ENCODE measurements at places on chromosomes 6 and 20.

GRCh38 chr6:32168807-32169591, 4.6 kb downstream of the EGFL8 start:
- DNase-seq = no peak

DNA sequence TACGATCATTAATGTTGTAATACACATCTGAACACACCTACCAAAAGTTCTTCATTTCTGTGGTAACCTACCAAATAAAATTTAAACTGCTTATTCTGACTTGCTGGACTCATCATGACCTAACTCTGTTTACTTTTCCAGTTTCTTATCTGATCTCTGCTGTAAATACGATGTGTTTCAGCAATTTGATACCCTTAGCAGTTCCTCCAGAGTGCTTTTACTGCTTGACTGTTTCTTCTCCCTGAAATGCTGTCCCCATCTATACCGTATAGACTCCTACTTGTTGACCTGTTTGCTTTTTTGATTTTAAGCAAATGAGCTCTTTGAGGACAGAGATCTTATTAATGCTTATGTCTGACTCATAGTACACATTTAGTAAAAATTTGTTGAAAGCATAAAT, 119.5 kb downstream of the SCAF8 start:
- no peak for DNase-seq

DNA sequence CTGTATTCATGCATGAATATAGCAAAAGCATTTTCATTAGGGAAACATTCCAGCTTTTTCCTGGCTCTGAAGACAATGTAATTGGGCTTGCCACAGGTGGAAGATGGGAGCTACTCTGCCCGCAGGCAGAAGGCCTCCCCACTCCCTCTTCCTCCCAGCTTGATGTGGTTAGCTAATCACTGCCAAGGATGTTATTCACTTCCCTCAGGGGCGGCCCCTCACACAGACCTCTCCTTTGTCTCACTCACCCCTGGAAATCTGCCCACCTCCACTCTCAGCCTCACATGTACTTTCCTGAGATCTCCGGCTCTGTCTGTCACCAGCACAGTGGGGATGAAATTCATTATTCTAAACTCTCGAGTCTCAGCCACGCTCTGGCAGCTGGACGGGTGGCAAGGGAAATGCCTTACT, 100.7 kb downstream of the ANKRD60 start:
- no peak for DNase-seq

DNA sequence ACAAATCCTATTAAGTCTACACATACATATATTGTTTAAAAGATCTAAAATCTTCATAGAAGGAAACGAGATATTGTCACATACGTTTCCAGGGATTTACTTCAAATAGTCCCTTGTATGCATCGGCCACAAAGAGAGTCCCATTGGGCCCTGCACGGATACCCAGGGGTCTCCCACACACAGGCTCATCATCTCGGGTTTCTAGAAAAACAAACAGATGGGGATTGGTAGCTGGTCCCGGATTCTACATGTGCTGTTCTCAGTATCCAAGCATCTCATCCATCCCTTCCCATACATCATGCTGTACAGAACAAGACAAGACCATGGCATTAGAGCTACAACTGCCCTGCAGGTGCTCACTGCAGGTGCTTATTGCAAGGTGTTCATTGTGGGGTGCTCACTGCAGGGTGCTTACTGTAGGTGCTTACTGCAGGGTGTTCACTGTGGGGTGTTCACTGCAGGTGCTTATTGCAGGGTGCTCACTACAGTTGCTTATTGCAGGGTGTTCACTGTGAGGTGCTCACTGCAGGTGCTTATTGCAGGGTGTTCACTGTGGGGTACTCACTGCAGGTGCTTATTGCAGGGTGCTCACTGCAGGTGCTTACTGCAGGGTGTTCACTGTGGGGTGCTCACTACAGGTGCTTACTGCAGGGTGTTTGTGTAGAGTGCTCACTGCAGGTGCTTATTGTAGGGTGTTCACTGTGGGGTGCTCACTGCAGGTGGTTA, 21.0 kb downstream of the APMAP start:
- no peak for DNase-seq

GRCh38 chr20:48294196-48294595, 508.9 kb upstream of the SULF2 start:
- DNase-seq = no peak

GRCh38 chr6:15985379-15985959, 143.4 kb upstream of the MYLIP start:
- no peak for DNase-seq

GRCh38 chr6:116108836-116109235, 8.2 kb downstream of the NT5DC1 start:
- DNase-seq = no peak

DNA sequence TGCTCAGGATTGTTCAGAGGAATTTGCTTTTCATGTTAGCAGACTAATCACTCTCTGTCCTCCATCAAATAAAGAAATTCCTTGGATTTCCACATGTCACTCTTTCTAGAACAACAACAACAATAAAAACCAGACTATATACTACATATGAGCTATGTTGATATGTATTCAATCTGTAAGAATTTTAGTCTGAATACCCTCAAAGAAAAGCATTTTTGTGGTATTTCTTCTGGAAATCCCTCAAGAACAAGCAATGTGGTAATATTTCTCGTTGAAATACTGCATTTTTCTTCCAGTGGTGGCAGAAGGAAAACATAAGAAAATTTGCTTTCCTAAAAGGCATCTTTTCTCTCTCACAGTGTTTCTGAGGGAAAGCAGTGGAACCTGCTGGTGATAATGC, 312.6 kb upstream of the RSPO3 start:
- DNase-seq = no peak

DNA sequence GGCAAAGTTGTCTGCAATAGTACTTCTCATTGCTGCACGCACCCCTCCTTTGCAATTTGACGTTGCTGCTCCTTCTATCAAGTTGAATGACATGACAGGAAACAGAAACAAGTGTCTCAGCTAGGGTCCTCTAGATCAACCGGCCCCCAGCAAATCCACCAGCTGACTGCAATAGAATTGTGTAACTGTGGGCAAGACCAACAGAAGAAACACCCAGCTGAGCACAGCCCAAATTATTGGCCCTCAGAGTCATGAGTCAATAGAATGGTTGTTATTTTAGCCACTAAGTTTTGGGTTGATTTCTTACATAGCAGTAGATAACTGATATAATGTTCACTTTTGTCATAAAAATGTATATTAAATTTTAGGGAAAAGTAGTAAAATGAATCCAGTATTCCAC, 202.7 kb downstream of the MAFB start:
- no peak for DNase-seq

DNA sequence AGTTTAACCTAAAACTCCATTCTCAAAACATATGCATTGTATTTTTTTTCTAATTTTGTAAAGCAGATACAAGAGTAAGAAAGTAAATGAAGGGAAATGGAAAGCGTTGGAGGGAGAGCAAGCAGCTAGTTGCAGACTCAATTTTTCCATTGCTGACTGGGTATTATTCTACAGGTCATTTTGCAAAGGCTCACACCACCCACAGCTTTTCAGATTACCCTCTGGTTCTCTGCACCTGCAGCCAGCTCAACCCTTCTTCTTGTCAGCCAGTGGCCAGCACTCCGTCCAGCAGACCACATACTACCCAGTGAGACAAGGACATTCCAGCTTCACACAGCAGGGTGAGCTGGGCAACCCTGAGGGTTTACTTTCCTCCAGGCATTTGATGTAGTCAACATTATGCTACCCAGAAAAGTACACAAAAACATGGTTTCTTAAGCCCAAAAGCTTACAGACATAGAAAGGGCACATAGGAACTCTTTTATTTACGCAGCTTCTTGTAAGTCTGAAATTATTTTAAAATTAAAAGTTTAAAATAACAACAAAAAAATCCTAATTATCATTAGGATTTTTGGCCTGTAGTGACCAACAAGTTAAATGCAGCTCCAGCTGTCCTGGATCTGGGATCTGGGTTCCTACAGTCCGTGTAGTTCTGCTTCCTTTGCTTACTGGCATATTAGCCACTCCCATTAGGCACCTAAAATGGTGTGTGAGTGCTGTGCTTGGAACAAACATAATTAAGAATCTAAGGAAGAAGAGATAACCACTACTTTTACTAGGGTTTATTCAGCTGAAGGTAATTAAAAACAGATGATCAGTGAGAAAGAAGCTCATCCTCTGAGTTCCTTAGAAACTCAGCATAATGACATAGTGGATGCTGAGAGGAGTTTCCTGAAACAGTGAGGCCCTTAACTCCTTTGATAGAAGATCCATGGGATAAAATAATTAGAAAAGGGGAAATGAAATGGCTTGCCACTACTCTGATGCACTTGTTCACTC, 185.3 kb downstream of the PKHD1 start:
- no peak for DNase-seq

DNA sequence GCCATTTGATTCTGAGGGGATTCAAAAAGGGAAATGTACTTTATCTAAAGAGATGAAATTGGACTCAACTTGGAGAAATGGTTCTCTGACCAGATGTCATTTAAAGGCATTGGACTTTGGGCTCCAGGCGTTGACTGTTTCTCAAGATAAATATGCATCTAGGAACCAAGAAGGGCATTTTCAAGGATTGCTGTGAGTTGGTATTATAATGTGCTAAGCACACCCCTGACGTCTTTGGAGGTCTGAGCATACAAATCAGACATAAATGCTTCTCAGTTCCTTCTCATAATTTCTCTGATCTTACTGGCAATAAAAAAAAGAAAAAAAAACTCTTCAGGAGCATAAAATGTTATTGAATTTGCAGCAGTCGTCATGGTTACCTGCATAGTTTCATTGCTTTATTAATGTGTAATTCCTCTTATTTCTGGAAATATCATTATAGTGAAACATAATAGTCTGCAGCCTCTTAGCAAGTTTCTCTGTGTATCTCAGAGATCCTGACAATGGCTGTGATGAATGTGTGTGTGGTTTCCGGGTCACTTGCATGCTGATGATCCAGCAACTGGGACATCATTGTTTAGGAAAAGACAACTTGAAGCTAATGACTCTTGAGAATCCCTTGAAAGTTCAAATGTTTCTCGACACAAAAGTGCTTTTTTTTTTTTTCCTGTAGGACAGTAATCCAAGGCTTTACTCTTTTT, 136.0 kb downstream of the AIG1 start:
- no peak for DNase-seq

GRCh38 chr20:24361541-24361940, 107.9 kb upstream of the SYNDIG1 start:
- no peak for DNase-seq

GRCh38 chr6:100447081-100447899, 17.4 kb downstream of the SIM1 start:
- no peak for DNase-seq

DNA sequence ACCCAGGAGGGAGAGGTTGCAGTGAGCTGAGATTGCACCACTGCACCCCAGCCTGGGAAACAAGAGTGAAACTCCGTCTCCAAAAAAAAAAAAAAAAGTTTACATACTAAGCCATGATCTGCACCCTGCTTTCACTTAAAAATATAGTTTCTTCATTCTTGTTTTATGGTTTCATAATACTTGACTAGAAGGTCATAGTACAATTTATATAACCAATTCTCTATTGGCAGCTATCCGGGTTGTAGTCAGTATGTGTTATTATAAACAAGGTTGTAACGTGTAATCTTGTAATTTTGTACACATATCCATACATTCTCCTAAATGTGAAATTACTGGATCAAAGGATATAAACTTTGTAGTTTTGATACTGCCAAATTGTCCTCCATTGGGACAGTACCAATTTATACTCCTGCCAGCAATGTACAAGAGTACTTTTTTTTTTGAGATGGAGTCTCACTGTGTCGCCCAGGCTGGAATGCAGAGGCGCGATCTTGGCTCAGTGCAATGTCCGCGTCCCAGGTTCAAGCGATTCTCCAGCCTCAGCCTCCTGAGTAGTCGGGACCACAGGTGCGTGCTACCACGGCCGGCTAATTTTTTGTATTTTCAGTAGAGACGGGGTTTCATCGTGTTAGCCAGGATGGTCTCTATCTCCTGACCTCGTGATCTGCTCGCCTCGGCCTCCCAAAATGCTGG, 144.8 kb downstream of the GJA10 start:
- DNase-seq = no peak

DNA sequence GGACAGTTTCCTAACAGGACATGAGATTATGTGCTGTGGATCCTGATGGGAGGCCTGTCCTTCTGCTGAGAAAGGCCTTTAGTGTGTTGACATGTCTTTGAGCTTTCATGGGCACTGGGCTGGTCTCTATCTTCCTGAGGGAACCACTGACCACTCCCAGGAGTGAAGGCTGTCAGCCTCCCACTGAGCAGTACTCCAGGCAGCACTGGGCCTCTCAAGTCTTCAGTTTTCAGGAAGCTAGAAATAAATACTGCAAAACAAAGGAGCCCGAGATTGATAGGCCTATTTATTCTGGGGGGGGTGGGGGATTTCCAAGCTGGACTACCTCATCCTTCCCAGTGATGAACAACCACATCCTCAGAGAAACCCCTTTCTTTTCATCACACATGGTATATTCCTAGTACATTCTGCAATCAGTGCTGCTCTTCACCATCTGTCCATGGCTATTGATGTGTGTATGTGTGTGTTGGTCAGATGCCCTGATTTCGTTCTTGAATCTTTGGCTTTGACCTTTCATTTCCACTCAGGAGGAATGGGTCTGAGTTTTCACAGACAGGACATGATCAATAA, 180.9 kb upstream of the SPTLC3 start:
- DNase-seq = no peak

GRCh38 chr20:51237791-51238190, 214.9 kb upstream of the KCNG1 start:
- no peak for DNase-seq

GRCh38 chr20:49464556-49464955, 17.9 kb downstream of the KCNB1 start:
- DNase-seq = no peak

DNA sequence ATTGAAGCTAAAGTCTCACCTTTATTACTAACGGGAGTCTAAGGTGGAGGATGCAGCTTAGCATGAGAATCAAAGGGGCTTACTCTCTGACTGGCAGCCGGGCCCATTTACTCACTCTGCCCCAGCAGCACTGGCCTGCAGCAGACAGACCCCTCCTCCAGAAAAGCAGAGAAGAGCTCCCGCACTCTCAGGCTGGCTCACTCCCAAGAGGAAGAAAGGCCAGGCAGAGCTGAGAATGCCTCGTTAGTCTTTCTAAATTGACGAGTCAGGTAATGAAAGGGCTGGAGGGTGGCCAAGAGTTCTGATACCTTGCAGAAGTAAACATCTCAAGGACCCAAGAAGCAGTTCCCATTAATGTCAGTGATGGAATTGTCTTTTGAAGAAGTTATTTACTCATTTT, 44.5 kb upstream of the IL20RA start:
- no peak for DNase-seq

GRCh38 chr20:58450254-58450653, 61.2 kb downstream of the VAPB start:
- DNase-seq = no peak

GRCh38 chr20:59160389-59161115, 3.1 kb upstream of the ZNF831 start:
- DNase-seq = no peak

Data from stimulated activated effector memory CD8-positive, alpha-beta T cell treated with anti-CD3 and anti-CD28 coated beads, Interleukin-12 subunit alpha, Interleukin-12 subunit beta, amount 100 ng/mL, for 72 hours (primary cell).